ENCODE measurements at places on chromosomes 1 and 21.

DNA sequence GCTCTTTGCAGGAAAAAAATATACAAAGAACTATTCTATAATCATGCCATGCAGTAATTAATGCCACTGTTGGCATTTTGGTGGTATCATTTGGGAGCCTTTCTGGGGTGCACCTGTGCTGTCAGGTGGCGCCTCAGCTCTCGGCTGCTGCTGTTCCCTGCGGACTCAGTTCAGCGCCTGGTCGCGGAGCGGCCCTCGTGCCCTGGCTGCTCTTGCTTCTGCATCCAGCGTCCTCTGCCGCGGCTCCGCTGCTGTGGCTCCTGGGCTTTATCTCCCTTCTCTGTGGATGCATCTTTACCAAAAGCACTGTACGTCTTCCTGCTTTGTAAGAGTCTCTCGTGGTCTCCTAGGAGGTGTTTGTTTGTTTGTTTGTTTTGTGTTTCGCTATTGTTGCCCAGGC lies 35.1 kb upstream of the PWP2 start:
- DNase-seq = no peak

DNA sequence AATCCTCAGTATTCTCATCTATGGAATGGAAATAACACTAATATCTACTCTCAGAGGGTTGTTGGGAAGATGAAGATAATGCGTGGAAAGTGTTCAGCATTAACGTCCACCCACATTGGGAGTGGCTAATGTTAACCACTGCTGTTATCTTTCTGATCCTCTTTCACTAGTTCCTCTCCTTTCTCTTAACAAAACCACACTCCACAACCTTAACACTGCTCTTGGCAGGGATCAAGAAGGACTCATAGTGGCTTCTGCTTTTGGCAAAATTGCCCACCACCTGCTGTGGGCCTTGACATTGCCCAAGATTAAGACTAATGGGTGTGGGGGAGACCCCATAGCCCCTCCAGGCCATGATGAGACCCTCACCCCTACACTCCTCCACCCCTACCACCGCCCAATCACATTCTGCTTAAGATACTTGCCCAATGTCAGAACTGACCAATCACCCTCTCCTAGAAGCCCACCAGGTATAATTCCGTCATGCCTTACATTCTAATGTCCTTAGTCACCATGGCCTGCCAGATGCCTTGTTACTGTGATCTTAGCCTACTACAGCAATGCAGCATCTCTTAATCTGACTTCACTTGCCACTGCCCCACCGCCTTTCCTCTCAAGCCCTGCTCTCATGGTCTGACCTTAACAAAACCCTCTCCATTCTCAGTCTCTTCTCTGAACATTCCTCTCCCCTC lies 27.1 kb downstream of the DHCR24 start:
- DNase-seq = peak; percentile 74

GRCh38 chr1:6864166-6864565 lies 78.9 kb downstream of the CAMTA1 start:
- DNase-seq = no peak

DNA sequence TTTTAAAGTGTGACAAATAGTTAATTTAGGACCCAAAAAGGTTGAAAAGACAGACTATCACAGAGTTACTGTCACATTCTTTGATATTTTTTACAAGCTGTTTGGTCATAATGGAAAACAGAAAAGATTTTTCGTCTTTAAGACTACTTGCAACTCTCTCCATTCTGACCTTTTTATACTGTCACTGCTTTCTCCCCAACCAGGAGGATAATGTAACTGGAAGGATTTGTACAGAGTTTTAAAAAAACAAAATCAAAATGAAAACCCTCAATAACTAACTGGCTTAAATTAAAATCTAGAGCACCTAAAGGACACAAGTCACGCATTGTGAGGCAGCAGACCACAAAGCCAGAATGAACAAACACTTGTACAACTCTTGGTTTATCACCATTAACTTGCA lies 257.7 kb downstream of the FAF1 start:
- no peak for DNase-seq

DNA sequence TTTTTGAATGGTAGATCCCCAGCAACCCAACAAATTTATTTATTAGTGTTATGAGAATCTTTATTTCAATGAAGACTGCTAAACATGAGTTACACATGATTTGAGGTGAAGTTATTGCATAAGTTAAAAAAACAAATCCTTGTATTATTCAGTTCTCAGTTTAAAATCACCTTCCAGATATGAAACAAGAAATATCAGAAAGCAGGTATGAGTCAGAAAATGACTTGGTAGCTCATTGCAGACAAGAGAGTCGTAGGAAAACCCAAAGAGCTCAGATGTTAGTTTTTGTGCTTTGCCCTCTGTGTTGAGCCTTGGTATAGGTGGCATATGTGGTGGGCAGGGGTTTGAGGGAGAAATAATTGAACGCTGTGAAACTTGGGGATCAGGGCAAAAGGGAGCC lies 339.4 kb downstream of the BRINP3 start:
- DNase-seq = no peak

GRCh38 chr1:64650411-64650810 lies 94.5 kb upstream of the RAVER2 start:
- DNase-seq = no peak

- DNase-seq = no peak
Measured at GRCh38 chr21:34282223-34282622, 81.6 kb upstream of the KCNE2 start.

DNA sequence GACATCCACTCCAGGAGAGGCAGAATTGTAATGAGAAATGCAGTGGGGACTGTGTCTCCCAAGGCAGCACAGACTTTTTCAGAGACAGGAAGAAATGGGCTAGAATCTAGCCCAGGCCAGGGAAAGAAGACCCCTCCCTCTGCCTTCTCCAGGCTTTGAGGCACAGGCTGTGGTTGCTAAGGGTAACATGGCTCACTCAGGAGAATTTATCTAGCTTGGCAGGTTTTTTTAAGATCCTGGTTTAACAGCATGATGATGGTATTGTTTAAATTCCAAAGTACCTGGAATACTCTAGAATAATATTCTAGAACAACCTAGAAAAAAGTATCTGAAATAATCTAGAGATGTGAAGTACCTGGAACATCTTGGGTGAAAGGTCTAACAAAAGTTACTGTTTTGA lies 125.6 kb downstream of the URB2 start:
- DNase-seq = no peak

GRCh38 chr1:38273196-38273804 lies 226.7 kb upstream of the POU3F1 start:
- DNase-seq = no peak

DNA sequence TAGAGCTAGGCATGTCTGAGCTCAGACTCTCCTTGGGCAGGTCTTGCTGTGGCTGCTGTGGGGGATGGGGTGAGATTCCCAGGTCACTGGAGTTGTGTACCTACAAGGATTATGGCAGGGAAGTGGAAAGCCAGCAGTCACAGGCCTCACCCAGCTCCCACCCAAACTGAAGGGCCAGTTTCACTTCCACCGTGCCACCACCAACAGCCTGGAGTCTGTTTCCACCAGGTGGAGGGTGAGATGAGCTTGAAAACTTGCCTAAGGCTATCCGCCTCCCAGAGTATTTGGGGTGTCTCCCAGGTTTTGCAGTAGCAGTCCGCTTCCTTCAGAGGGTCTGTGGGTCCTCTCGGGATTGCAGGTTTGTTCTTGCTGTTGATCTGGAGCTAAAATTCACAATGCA lies 327.7 kb downstream of the PTPRC start:
- no peak for DNase-seq

GRCh38 chr21:36125512-36126207 lies 9.2 kb upstream of the CBR3 start:
- DNase-seq = peak; percentile 79

GRCh38 chr1:166184897-166185296 lies 18.1 kb upstream of the FAM78B start:
- DNase-seq = no peak

DNA sequence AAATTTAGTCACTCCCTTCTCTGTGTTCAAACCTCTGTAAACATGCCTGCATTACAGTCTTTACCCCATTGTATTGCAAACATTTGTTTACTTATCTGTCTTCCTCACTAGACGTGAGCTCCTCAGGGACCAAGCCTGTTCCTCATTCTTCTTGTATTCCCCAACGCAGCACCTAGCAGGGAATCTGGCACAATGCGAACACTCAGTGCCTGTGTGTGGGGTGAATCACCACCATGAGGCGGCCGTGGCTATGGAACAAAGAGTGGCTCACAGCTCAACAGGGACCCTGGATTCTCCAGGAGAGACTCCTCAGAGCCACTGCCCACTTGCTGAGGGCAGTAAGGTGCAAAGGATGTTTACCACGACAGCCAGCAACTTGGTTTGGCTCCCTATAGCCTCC lies 95.9 kb downstream of the DDX20 start:
- no peak for DNase-seq

GRCh38 chr1:106846656-106847055 lies 209.8 kb upstream of the PRMT6 start:
- no peak for DNase-seq

DNA sequence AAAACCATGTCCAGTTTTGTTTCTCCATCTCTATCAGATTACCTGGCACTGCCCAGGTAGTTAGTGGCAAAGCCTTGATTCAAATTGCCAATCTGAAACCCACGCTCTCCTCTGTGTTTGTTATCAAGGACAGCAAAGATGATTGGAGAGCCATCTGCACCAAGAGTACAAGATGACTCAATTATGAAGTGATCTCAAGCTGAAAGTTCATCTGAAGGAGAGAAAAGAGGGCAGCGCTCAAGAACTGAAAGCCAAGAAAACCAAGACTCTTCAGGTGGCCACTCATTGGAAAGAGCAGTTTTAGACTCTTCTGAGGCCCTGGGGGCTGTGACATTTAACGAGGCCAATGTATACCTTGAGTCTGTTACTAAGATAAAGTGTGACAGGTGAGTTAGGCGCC lies 13.8 kb downstream of the RXRG start:
- DNase-seq = no peak

DNA sequence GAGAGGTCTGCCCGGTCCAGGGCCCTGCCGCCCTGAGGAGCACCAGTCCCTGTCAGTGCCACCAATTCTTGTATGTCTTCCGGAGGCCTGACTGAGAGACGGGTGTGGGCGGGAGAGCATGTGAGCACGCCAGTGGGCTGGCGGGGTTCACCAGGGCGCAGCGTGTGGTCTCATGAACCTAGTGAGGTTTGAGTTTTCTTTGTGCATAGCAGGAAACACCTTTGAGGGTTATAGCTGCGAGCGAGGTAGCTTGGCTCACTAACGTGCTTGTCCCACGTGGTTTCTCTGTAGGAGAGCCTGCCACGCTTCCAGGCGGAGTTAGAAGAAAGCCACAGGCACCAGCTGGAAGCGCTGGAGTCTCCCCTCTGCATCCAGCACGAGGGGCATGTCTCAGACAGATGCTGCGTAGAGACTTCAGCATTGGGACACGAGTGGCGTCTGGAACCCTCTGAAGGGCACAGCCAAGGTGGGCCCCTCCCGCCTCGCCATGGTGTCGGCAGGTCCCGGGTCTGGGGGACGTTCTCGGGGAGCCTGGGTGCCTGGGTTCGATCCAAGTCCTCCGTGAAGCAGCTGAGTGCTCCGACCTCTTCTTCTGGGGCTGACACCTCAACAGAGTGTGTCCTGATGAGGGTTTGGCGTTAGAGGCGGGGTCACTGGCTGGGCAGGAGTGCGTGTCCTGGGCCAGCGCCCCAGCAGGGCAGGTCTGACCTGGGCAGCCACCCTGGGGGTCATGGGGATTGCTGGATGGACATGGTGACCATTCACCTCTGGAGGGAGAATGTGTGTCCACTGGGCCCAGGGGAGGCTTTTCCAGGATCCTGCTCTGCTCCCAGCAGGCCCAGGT lies 31.4 kb downstream of the PCNT start:
- DNase-seq = no peak

GRCh38 chr1:1135339-1136136 lies 19.6 kb upstream of the C1orf159 start:
- DNase-seq = no peak

DNA sequence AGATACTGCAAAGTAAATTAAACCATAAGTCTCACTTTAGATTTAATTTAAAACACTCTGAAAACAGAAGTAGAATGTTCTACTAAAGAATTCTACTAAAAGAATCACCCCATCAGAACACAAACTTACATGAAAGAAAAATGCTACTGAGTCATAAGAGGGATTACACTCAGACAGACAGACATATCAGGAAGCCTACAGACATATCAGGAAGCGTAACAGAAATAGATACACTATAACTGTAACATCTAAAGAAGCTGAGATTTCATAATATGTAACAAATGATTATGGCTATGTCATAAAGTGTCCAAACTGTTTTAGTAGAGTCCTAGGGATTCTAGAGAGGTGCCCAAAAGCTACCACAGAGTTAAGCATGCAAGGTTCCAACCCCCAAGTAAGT lies 23.9 kb downstream of the FOXJ3 start:
- DNase-seq = no peak

- DNase-seq = peak; percentile 64
Measured at GRCh38 chr21:38979271-38980121, 173.8 kb downstream of the ETS2 start.

- no peak for DNase-seq
Measured at GRCh38 chr1:163401211-163401610, 79.5 kb downstream of the NUF2 start.

DNA sequence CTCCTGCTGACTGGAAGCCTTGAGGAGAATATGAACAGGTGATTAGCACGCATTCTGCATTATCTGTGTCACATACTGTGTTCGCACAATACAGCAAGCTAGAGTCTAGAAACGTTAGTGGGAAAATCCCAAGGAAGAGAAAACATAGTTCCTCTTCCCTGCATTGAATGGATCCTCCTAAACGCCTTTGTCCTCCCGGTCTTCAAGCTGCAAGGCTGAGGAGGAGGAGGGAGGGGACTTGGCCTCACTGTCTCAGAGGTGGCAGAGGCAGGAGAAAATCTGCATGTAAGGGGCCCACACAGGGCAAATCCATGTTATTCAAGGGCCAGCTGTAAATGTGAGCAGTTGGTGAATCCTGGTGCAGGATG lies 34.4 kb downstream of the WNT9A start:
- DNase-seq = no peak

GRCh38 chr1:25831569-25832196 lies 11.9 kb downstream of the MTFR1L start:
- DNase-seq = peak; percentile 25

- peak; percentile 61 for DNase-seq
Measured at GRCh38 chr1:43973981-43974442, 748 bp upstream of the ATP6V0B start.

GRCh38 chr1:6427441-6428390 lies 3.1 kb downstream of the ESPN start:
- DNase-seq = no peak

GRCh38 chr1:156196445-156196844 lies 2.5 kb downstream of the SLC25A44 start:
- DNase-seq = no peak

DNA sequence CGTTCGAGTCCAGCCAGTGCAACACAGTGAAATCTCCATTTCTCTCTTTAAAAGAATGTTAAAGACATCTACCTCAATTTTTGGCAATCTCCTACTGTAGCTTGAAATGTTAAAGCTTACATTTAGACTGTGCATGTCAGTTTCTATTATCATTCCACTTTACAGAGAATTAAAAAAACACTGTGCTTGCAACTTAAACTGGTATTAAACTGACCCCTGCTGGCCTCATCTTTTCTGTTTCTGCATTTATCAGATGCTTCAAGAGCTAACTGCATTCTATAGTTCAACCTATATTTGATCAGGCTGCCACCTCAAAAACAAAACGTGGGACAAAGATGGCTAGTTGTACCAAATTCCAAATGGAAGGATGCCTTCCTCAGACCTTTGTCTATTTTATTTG lies 226.5 kb downstream of the SMYD3 start:
- peak; percentile 71 for DNase-seq
